ENCODE measurements at places on chromosomes 7 and 10.
A peak's percentile ranks its signal among the peaks of the same experiment; 100 is the strongest.

DNA sequence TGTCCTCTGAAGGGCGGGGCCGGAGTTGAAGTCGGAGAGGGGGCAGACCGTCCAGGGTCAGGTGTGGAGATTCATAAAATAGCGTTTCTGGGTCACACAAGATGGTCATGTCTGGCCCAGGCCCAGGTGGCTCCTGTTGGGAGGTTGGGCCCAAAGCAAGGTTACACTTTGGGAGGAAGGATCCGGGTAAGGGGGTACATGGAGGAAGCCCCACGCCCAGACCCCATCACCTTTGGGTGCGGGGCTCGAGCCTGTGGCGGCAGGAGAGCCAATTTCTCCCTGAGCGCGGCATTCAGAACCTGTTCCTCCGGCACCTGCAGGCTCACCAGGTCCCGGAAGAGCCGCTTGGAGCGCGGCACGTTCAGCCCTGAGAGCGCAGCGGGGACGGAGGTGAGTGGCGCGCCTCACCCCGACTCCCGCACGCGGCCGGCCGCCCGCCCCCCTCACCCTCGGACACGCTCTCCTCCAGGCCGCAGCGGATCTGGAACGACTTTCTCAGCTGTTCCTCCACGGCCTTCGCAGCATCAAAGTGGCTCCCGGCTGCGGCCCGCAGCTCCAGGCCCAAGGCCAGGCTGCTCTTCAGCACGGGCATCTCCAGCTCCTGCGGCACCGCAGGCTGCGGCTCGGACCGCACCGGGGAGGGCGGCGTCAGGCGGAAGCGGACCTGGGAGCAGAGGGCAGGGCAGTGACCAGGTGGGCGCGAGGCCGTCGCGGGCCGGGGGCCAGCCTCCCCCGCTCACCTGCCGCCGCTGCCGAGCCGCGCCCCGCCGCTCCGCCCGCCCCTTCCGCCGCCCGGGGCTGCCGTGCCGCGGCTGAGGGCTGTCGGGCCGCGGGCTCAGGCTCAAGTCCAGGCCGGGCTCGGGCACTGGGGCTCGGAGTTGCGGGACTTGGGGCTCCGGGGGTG lies 644 bp downstream of the PPP1R35 start:
- DNase-seq = no peak

GRCh38 chr10:89274928-89275327 lies 23.4 kb upstream of the LIPA start:
- DNase-seq = no peak

DNA sequence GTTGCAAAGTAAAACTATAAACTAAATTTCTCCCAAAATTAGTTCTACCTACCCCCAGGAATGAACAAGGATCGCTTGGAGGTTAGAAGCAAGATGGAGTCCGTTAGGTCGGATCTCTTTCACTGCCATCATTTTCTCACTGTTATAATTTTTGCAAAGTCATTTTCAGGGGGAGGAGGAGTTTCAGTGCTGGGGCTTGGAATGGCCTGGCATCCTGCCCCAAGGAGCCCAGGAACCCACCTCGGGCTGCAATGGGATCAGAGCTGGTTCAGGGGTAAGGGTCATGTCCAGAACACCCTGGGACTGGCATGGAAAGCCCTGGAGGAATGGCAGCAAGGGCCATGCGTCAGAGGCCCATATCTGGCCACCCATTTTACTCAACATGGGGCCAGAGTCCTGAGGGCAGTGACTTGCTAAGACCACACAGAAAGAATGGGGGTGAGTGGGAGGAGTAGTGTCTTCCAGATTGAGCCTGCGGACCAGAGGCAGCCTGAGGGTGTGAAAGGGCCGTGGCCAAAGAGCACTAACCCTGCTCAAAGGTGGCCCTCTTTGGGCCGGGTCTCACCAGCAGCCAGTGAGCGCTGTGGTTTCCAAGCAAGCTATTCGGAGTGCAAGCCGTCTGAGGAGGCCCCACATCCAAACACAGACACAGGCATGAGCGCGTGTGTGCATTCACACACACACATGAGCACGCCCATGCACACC lies 31.8 kb downstream of the GPRIN2 start:
- DNase-seq = peak; percentile 27

DNA sequence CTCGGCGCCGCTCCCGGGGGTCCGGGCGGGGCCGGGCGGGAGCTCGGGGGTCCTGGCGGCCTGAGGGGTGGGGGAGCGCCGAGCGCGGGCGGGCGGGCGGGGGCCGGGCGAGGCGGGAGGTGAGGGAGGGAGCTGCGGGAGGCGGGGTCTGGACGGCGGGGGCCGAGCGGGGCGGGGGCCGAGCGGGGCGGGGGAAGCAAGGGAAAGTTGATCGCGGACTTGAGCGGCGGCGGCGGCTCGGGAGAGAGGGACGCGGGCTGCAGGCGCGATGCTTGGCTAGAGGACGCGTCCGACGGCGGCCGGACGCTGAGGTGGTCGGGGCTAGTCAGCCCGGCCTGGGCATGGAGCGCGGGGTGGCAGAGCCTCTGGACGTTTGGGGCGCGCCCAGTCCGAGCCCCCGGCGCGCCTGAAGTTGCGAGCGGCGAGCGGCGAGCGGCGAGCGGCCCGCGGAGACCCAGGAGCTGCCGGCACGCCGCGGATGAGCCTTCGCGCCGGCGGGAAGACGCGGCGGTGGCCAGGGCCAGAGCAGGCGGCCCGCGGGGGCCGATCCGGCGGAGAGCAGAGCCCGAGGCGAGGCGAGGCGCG lies at the start of gene CDH23:
Gene CDH23 (plus strand): TSS at position 210 of the 585 bp plus-strand sequence. CDS start 42,912 bp downstream, outside the sequence.
- DNase-seq = no peak

DNA sequence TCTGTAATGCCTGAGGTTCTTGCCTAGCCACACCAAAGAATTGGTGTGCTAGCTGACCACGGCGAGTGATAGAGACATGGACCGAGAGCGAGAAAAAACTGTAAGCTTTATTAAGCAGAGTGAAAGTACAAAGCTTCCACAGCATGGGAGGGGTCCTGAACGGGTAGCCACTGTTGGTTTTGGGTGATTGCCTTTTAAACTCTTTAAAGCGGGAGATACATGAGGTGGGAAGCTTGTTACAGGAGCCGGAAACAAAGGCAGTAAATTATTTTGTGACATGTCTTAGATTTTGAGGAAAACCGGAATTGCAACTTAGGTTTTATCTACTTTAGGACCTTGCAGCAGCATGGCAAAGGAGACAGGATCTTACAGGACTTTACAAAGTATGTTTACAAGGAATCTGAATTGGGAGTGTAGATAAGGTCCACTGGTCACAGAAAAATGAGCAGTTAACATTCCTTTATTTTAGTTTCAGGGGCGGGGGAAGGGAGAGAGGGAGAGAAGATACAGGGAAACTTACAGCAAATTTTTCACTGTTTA lies 252.7 kb upstream of the MBL2 start:
- no peak for DNase-seq

DNA sequence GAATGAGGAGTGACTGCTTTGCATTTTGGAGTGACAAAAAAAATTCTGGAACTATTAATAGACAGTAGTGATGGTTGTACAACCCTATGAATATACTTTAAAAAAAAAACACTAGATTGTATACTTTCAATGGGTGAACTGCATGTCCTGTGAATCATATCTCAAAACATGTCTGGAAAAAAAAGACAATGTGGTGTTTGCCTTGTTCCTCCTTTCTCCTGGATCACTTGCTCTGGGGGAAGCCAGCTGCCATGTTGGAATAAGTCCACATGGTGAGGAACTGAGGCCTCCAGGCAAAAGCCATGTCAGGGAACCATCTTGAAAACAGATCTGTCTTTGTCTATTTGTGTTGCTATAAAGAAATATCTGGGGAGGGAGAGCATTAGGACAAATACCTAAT lies 39.5 kb upstream of the YAE1 start:
- no peak for DNase-seq

GRCh38 chr7:141702047-141702567 lies at the start of gene DENND11:
Gene DENND11 (minus strand): TSS chr7:141702166. CDS start chr7:141702153, 13 bp downstream.
- no peak for DNase-seq

GRCh38 chr10:130357951-130358350 lies 221.8 kb downstream of the GLRX3 start:
- no peak for DNase-seq

- DNase-seq = no peak
These were observed 43.9 kb downstream of the HBP1 start for GRCh38 chr7:107212725-107213124.

DNA sequence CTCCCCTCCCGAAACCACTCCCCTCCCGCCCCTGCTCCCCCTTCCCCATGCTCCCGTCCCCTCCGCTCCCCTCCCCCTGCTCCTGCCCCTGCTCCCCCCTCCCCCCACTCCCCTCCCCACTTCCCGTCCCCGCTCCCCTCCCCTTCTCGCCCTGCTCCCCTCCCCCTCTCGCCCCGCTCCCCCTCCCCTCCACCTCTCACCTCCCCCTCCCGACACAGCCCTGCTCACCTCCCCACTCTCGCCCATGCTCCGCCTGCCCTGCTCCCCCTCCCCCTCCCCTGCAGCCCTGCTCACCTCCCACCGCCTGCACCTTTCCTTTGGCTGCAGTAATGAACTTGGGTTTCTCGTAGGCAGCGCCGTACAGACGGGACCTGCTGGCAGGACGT lies 49.9 kb upstream of the NKX6-2 start:
- DNase-seq = no peak

GRCh38 chr7:157785486-157786186 lies 448.8 kb downstream of the DNAJB6 start:
- DNase-seq = no peak

DNA sequence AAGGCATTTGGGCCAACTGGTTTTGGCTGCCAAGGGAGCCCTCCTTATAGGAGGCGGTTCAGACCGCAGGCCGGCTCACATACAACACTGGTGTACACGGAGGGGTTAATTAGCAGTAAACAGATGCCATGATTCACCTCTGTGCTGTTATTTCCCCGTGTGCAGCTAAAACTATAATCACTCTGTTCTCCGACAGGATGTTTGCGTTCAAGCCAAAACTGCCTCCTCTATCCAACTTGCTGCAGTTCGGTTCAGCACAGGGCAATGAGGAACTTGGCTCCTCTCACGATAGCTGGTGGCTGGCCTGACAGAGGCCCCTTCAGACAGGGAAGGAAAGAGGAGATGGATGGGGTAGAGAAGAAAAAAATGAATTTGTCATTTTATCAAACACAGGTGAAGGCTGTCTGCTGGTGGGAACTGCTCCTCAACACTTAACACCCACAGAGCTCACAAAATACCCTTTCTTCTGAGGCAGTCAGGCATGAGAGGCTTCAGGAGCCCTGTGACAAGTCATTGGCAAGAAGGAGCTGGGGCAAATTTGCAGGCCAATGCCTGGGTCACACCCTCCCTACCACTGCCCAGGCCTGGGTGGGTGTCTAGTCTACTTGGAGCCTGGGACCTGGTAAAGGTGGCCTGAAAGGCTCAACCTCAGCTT lies 24.0 kb downstream of the KCNMA1 start:
- no peak for DNase-seq

- DNase-seq = no peak
These were observed 995 bp upstream of the INPP5F start for GRCh38 chr10:119724593-119725516.

GRCh38 chr10:10213237-10213636 lies 804.4 kb upstream of the CELF2 start:
- no peak for DNase-seq

GRCh38 chr7:125984795-125985194 lies 1055.2 kb upstream of the POT1 start:
- no peak for DNase-seq

- DNase-seq = no peak
These were observed 254.4 kb upstream of the KLF14 start for GRCh38 chr7:130988443-130988842.

DNA sequence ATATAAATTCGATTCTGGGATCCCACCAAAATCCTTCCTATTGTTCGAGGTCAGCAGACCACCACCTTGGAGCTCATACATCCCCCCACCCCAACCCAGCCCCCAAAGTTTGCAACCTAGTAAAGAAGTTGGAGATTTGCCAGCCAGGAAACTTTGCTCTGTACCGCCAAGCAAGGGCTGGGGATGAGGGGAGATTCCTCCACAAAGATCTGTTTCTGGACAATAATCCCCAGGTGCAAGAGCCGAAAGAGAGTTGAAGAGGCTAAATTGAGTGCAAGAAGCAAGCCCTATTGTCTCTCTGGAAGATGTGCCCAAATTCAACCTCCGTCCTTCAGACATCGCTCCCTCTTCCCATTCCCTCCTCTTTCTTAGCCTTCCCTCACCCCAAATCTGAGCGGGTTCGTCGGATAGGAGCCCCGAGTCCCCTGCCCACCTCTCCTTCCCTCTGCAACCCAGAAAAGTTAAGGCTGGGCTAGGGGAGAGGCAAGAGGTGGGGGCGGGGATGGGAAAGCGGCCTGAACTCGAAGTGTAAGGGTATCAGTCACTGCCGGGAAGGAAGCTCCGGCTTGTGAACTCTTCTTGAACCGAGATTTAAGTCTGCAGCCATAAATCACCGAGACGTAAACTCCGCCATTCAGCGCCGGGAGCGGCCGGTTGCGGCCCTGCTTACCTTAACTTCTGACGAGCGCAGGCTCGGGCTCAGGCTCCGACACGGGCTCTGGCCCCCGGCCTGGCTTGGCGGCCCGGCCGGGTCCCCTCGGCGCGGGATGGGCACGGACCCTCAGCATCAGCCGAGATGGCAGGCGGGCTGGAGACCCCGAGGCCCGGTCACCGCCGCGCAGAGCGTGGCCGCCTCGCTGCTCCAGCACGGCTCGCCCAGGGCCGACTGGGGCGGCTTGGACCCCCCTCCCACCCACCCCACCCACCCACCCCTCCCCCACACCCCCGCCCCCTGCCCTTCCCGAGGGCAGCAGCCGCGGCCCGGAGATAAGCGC lies 10.8 kb upstream of the HOXA2 start:
- DNase-seq = peak; percentile 82

DNA sequence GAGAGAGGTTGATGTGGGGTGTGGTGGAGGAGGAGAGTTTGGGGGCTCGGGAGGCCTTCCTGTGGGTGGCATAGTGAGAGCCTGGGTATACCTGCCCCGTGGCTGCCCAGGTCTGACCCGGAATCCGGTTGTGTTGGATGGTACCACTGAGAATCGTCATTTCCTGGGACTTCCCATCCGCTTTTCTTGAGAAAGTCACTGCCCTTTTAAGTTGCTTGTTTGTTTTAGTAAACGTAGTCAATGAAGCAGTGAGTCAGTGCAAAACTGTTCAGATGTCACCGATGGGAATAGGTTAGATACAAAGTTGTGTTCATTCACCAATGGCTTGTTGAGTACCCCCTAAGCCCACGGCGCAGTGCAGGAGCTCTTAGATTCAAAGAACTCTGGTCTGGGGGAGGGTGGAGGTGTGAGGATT lies 285.8 kb downstream of the CAMK1D start:
- no peak for DNase-seq

- DNase-seq = no peak
These were observed 187.2 kb downstream of the VTI1A start for GRCh38 chr10:112634096-112634830.

DNA sequence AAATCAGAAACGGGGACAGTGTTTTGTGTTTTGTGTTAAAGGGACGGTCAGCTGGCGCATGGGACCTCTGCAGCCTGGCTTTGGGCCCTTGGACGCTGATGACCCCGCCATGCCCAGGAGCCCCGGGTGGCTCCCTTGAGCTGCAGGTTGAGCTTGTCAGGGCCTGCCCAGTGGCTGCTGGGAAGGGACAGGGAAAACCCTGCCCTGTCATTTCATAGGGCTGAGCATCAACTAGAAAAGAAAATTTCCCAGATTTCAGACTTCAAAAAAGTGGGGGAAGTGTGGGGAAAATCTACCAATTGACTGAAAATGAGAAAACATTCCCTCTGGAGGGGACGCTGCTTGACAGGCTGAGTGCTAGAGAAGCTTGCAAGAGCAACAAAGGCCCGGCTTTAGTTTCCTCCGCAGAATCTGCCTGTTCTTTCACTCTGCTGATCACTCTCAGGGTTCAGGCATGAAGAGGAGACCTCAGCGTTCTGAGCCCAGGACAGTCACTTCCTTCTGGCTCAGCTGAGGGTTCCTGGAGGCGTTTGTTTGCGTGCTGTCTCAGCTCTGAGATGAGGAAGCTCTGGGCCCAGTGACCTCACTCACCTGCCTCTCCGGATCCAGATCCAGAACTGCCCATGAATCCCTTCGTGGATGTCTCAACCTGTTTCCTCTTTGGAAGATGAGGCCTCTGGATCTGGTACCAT lies 18.6 kb upstream of the DNAJB6 start:
- no peak for DNase-seq

All from AG04450 (cell line).